GM10248 (cell line): ENCODE measurements at places on chromosomes 2 and 18.

DNA sequence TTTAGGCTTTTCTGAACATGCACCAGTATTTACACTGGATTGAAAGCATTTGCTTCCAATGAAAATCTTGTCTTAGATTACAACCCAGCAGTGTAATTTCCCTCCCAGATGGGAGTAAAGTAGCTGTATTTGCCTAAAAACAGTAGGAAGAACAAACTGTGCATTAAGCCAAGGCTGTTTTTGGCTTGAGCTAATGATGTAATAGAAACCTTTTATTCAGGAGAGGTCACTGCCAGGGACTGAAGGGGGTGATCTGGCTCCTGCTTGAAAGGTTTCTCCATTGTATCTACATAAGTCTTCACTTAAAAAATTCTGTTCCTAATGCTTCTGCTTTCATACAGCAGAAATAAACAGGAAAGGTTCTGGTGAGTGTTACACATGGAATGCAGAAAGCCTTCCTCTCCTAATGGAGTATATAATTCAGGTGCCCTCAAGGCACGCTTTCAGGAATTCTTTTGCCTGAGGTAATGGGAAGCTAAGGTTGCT is 74.4 kb downstream of the MEIS1 start:
- DNase-seq = no peak

DNA sequence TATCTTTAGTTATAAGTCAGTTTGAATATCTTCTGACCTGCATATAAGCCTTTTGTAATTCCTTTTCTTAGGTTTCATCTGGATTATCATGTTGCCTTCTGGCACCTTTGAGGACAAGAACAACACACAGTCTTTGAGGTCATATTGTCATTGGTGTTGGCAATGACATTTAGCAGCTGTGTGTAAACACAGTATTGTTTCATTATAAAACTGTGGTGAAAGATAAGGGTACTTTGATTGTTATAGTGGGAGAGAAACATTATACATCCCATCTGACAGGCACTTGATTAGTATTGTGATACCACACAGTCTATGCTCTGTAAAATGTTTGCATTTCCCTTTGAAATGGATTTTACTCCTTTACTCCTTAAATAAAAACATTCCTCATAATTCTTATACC is 313.5 kb downstream of the RPRM start:
- DNase-seq = no peak

- no peak for DNase-seq
Measured at GRCh38 chr2:73013936-73014335, 57.6 kb downstream of the SFXN5 start.

GRCh38 chr2:113230531-113230930 is 48.2 kb downstream of the PAX8 start:
- no peak for DNase-seq

DNA sequence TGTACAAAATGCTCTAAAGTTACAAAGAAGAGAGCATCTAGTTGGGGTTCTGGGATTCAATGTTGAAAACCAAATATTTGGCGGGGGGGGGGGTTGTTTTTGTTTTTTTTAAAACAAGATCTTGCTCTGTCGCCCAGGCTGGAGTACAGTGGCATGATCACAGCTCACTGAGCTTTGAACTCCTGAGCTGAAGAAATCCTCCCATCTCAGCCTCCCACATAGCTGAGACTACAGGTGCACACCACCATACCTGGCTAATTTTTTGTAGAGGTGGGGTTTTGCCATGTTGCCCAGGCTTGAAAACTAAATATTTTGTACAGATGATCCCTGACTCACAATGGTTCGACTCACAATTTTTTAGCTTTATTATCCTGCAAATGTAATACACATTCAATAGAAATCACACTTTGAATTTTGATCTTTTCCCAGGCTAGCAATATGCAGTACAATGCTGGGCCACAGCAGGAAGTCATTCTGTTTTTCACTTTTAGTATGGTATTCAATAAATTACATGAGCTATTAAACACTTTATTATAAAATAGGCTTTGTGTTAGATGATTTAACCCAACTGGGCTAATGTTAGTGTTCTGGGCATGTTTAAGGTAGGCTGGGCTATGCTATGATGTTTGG is 7.6 kb downstream of the BARD1 start:
- no peak for DNase-seq

GRCh38 chr2:237726401-237726830 is 72.2 kb upstream of the RBM44 start:
- no peak for DNase-seq

DNA sequence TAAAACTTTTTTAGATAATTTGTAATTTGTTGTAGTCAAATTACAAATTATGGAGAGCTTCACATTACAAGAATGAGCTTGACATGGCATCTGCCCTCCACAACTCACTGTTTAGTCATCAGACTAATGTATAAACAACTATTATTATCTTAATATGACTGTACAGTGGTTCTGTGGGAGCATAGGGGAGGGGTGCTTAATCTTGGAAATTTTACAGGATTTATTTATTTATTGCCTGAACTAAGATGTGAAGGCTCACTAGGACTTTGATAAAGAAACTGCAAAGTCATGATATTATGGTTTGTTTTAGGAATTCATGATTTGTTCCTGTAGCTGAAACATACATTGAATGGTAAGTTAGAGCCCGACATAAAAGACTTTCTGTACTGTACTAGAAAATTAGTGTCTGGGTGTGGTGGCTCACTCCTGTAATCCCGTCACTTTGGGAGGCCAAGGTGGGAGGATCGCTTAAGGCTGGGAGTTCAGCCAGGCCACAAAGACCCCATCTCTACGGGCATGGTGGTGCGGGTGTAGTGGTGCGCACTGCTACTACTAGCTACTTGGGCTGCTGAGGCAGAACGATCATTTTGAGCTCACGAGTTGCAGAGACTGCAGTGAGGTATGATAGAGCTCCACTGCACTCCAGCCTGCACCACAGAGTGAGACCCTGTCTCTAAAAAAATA is 2.1 kb downstream of the MARCHF7 start:
- DNase-seq = no peak

- no peak for DNase-seq
Measured at GRCh38 chr18:58618822-58619595, 9.9 kb downstream of the ALPK2 start.

GRCh38 chr2:191894681-191895147 is 47.8 kb upstream of the CAVIN2 start:
- DNase-seq = no peak

- DNase-seq = no peak
Measured at GRCh38 chr18:73696698-73697097, 450.9 kb downstream of the FBXO15 start.

- no peak for DNase-seq
Measured at GRCh38 chr2:148930046-148930775, 55.2 kb downstream of the KIF5C start.

- DNase-seq = no peak
Measured at GRCh38 chr2:174336501-174337336, 2.0 kb downstream of the SP9 start.

- DNase-seq = no peak
Measured at GRCh38 chr2:205848601-205849000, 166.3 kb downstream of the NRP2 start.

- DNase-seq = no peak
Measured at GRCh38 chr2:133433455-133434451, 134.5 kb downstream of the NCKAP5 start.

- DNase-seq = peak; percentile 49
Measured at GRCh38 chr2:68715353-68716041, 19.1 kb upstream of the ARHGAP25 start.

DNA sequence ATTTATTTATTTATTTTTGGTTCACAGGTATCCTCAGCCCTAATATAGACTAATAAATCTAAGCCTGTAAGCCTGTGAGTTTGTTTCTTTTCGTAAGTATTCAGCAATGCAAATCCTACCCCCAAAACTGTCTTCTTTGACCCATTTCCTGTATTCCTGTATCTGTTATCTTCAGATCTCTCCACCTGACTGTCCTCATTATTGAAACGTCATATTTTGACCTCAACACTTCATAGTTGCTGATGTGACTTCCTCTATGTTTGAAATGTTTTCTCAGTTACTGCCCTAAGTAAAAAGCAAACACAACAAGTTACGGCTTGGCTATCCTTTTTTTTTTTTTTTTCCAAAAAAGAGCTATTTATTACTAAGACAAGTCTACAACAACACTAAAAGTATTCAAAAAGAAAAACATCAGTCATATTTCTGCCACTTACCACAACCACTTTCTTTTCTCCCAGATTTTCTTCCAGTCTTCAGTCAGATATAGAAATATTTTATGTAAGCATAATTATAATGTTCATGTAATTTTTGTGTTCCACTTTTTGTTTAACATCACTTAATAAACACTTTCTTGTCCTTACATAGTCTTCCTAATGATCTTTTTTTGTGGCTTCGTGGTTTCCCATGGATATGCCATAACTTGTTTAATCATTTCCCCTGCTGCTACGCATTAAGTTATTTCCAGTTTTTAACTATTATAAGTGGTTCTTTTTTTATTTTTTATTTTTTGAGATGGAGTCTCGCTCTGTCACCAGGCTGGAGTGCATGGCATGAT is 45.0 kb upstream of the EML4 start:
- DNase-seq = no peak

DNA sequence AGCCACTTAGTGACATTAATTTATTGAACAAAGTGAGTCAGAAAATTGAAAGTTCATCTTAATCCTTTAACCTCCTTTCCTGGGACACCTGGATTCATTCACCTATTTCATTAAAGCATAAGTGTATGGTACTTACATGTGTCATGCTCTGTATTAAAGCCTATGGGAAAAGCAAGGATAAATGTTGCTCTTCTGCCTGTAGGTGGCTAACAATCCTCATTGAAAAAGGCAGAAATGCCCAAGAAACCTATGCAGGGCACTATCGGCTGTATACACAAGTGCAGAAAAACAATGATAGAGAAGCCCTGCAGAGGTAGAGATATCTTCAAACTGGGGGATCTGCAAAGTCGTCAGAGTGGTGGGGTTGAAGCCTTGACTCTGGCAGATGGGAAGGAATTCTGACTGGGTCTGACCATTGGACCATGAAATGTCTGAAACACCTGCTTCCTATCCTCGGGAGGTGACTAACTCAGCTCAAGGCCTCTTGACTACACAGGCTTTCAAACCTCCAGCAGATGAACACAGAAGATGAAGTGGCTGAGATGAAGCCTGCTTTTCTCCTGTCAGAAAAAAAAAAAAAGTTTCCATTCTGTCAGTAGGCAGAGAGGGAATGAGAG is 83.1 kb downstream of the DCC start:
- no peak for DNase-seq

DNA sequence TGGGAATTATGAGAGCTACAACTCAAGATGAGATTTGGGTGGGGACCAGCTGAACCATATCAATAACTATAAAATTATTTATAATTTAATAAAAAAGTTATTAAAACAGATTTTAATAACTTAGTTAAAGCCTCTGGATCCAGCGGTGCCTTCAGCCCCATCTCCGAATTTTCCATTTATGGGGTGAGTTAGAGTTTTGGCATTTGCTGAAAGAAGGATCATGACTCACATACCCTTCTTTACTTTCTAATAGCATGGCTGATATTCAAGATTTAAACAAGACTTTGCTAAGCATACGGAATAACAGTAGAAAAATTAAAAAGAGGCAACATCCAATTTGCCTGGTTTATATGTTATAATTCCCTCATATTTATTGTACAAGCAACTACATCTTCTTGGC is 94.5 kb downstream of the RDH14 start:
- DNase-seq = no peak

DNA sequence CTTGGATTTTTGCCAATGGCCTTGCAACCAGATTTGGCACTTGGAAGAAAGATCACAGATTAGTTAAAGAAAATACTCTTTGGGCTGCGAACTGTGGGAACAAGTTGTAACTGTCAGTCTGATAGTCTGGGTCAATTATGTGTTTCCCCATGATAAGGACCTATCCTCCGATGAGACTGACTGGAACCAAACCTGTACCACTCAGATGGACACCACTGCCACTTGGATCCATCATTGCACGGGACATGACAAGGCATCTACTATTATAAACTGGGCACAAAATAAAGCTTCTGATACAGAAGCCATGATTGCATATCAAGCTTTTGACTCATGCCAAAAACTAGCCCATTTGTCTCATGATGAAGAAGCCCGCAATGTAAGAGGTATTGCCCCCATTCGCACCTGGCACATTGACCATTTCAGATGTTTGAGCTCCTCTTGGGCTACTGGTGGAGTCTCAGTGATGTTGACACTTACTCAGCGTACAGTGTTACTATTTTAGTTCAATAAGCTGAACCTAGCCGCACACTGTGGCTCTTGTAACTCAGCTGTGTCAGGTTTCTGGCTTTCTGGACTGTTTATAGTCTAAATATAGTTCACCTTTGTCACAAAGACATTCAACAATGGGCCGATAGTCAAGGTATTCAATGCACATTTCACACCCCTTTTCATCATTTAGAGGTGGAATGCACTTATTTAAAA is 179.8 kb upstream of the RBBP8 start:
- no peak for DNase-seq

DNA sequence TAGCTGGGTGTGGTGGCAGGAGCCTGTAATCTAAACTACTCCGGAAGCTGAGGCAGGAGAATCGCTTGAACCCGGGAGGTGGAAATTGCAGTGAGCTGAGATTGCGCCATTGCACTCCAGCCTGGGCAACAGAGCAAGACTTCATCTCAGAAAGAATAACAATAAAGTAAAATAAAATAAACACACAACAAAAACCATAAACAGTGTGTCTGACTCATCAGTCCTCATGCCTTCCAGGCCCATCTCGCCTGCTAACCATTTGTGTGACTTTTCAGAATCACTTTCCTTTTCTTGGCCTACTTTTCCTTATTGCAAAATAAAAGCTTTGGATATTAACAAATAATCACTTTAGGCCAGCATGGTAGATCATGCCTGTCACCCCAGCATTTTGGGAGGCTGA is 42.0 kb upstream of the ASXL2 start:
- no peak for DNase-seq

- no peak for DNase-seq
Measured at GRCh38 chr2:215973954-215974699, 39.2 kb downstream of the MREG start.

GRCh38 chr18:78807668-78808067 is 171.9 kb upstream of the SALL3 start:
- no peak for DNase-seq

- DNase-seq = no peak
Measured at GRCh38 chr2:26679867-26680266, 12.7 kb upstream of the KCNK3 start.

- no peak for DNase-seq
Measured at GRCh38 chr2:233389601-233390125, 35.4 kb downstream of the DGKD start.

DNA sequence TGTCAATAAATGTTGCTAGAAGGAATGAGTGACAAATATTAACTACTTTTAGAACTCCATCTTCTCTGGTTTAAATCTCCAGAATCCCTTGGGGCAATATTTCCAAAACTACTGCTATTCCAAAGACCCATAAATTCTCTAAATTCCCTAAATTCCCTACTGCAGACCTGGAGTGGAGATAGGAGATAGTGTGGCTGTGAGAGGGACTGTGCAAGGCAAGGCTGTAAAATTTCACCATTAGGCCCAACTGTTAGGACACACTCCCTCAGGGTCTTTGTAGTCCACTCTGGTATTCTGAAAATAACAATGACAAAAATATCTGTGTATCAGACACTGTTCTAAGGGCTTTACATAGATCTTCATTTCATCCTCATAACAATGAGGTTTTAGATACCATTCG is 67.9 kb downstream of the MYL12B start:
- DNase-seq = no peak
